ENCODE measurements at places on chromosomes 4 and X.

GRCh38 chr4:96677499-96677898 lies 837.6 kb downstream of the PDHA2 start:
- peak; percentile 63 for DNase-seq

GRCh38 chrX:1462596-1463251 lies 10.0 kb upstream of the ASMTL start:
- DNase-seq, result peak; percentile 80

GRCh38 chr4:45693746-45694145 lies 430.1 kb downstream of the GABRG1 start:
- peak; percentile 21 for DNase-seq

DNA sequence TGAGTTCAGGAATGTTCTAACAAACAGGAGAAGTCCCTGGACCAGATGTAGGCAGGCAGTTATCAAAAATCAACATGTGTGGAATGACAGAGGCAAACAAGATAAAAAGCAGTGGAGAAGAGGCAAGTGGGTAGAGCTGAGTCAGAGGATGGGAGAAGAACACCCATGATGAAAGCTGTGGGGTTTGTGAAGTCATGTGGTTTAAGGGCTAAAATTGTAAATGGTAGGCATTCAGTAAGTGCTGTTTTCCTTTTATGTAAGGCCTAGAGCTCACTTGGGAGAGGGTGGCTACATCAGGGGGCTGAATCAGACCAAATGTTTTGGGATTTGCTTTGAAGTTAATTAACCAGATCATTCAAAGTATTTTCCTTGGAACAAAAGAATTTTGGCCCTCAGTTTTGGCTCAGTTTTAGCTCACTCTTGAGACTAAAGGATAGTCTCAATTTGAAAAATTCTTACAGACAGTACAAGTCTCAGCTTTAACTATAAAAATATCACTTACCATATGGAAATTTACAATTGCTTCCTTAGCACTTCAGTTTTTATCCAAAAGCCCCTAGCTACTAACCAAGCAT lies 114.5 kb upstream of the PCDH7 start:
- DNase-seq, result no peak

DNA sequence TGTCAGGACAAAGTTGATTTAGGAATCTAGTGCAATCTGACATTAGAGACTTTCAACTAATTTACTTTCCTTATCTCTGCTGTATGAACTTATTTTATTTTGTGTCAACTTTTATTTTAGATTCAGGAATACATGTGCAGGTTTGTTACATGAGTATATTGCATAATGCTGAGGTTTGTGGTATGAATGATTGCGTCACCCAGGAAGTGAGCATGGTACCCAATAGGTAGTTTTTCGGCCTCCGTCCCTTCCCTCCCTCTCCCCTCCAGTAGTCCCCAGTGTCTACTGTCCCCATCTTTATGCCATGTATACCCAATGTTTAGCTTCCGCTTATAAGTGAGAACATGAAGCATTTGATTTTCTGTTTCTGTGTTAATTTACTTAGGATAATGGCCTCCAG lies 68.7 kb upstream of the TEX13D start:
- peak; percentile 55 for DNase-seq

- DNase-seq, result peak; percentile 36
Measured at GRCh38 chr4:93828332-93828994, at the start of gene ATOH1. Gene ATOH1, plus strand, starts transcription at chr4:93828753. Its CDS starts 174 bp downstream, at chr4:93828927.

DNA sequence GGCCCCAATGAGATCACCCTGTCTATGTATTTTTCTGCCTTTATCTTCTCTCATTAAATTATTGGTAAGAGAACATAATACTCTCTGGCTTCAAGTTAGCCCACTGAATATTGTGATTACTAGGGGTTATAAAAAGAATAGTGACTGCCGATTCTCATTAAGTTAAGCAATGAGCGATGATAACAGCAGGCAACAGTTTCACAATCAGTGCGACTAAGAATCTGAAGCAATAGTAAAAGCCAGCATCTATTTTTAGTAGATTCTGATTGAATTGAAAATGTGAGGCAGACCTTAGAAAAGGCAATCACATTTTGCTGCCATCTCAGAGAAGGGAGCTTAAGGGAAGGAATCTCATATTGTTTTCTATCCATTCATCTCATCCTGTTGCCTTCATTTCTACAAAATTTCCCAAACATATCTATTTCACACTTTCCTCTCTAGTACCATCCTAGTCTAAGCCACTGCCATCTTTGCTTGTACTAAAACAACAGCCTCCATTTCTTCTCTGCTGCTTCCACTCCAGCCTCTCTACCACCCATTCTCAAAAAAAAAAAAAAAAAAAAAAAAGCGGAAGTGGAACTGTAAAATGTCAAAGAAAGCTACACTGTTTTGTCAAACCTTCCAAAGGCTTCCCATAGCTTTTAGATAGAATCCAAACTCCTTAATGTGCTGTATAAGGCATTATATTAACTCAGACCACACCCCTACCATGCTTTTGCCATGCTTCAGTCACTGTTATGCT lies 17.4 kb downstream of the GABRA4 start:
- peak; percentile 14 for DNase-seq

DNA sequence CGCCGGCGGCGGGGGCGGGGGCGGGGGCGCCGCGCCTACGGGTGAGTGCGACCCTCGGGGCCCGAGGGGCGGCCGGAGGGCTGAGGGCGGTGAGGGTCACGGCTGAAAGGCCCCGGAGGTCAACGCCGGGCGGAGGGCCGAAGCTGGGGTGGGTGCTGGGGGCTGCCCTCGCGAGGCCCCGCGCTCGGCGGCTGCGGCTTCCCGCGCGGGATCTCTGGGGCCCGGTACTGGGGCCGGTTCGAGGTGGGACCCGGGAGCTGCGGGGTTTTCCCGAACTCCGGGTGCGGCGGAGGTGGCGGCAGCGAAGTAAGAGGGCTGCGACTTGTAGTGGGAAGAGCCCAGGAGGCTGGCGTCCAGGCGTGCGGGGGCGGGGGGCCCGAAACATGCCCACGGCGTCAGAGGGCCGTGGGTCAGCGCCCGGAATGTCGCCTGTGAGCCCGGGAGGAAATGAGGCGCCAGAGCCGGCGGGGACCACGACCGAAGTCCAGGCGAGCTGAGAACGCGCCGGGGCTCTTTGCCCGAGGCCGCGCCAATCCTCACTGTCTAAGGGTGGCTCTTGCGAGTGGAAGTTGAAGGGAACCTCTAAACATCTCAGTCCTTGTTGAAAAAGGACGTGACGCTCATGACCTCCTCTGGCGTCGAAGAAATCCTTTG lies 407 bp downstream of the IL13RA1 start:
- DNase-seq, result no peak

DNA sequence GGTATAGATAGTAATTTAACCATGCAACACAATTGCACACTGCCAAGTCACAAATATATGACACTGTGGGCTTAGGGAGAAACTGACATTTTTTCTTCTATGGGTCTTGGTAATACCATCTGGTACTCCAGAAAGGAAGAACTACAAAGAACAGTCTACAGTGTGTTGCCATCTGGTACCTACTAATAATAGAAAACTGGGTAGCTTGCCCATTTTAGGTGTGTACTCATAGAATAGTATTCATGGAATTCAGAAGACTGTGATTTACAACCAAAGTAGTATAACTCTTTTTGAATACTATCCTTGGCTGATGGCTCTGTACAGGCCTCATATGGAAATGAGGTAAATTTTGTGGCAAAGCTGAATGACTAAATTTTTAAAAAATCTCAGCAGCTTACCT lies 132.6 kb upstream of the RPS6KA6 start:
- DNase-seq, result no peak

DNA sequence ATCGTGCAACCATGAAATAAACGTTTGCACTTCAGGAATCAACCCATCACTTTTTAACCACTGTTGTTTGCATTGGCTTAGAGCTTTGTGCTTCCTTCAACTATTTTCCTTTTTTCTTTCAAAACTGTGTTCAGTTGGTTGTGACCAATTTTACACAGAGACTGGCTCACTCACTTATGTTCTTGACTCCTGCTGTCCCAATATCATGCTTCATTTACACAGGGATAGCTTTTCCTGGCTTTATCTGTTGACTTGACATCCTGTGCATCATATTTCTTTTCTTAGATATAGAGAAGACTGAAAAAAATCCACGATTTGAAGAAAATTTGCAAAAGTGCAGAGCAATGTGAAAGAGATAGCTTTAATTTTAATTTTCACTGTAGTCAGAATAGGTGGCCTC lies 38.8 kb downstream of the REPS2 start:
- DNase-seq, result no peak

DNA sequence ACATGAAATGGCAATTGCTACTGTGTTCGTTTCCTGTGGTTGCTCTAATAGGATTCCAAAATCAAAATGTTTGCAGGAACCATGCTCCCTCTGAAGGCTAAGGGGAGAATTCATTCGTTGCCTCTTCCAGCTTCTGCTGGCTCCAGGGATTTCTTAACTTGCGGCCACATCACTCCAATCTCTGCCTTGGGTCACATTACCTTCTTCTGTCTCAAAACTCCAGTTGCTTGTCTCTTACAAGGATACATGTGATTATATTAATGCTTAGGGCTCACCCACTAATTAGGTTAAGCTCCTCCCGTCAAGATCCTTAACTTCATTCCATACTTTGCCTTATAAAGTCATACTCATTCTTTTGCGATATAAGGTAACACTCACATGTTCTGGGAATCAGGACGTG lies 208.4 kb downstream of the RBM46 start:
- DNase-seq, result no peak

DNA sequence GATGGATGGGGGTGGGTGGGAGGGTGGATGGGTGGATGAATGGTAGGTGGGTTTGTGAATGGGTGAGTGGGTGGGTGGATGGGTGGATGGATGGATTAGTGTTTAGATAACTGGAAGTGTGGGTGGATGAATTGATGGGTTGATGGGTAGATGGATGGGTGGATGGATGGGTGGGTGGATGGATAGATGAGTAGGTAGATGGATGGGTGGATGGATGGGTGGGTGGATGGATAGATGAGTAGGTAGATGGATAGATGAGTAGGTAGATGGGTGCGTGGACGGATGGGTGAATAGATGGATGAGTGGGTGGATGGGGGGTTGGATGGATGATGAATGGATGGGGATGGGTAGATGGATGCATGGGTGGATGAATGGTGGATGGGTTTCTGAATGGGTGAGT lies 20.3 kb upstream of the ASMTL start:
- no peak for DNase-seq

DNA sequence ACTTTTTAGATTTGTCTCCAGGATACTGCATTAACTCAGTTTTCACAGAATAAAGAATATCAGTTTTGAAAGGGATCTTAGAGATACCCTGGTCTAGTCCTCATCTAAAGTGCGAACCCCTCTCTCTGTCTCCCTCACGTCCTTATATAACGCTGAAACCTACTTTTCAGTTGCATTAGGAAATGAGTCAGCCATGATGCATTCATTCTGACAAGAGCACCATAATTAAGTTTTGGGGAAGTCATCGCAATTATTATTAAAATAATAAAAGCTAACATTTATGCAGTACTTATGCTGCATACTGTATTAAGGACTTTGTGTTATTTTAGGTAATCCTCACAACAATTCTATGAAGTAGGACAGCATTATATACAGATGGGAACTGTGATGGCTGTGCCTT lies 116.1 kb downstream of the REELD1 start:
- no peak for DNase-seq

DNA sequence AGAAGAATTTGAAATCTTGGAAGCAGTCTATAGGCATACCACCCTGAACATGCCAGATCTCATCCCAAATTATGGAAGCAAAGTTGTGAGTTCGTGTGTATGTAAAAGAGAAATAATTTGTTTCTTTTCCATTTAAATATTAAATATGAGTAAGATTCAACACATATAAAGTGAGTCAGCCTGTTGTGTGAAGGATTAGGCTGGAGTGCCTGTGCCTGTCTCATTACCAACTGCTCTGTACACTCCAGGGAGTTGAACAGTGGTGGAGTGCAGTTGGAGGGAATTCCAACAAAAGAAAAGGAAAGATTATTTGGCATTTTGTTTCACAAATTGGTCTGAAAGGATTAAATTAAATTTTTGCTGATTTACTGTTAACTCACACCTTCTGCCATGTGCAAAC lies 435.6 kb downstream of the FAT4 start:
- no peak for DNase-seq

GRCh38 chr4:20253735-20254409 lies 2.2 kb downstream of the SLIT2 start:
- peak; percentile 2 for DNase-seq

DNA sequence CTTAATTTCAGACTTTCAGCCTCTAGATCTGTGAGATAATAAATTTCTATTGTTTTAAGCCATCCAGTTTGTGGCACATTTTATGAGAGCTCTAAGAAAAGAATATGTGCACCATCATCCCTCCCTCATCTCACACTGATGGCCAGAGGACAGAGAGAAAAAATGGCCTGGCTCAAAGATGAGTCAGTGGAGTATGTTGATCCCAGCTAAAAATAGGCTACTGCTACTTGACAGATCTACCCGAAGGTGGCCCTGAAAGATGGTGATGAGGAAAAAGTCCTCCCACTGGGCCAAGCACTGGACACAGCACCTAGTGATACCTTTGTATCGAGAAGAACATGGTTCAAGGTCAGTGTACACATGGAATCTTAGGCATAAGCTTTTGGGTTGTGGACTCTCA lies 38.2 kb upstream of the DCTD start:
- no peak for DNase-seq

DNA sequence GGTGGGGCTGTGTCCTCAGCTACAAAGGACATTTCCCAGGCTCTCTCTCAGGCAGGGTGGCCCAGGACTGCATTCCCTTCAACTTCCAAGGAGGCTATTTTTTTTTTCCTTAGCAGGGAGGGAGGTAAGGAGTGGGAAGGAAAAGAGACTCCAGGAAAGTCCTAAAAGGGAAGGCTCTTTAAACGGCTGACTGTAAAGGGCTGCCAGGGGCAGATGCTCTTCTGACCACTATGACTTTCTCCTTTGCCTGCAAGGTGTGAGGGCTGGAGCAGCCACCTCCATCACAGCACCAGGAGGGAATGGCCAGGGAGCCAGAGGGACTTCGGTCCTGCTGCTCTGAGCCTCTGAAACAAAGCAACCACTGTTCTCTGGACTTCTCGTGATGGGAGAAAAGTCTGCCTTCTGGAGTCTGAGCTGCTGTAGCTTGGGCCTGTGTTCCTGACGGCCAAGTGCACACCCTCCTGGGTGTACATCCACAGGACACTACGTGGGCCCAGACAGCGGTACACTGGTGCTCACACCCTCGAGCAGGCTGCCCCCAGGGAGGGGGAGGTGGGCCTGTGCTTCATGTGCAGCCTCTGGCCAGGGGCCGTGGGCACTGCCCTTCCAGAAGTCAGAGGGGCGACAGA lies 17.9 kb downstream of the NAT8L start:
- no peak for DNase-seq

DNA sequence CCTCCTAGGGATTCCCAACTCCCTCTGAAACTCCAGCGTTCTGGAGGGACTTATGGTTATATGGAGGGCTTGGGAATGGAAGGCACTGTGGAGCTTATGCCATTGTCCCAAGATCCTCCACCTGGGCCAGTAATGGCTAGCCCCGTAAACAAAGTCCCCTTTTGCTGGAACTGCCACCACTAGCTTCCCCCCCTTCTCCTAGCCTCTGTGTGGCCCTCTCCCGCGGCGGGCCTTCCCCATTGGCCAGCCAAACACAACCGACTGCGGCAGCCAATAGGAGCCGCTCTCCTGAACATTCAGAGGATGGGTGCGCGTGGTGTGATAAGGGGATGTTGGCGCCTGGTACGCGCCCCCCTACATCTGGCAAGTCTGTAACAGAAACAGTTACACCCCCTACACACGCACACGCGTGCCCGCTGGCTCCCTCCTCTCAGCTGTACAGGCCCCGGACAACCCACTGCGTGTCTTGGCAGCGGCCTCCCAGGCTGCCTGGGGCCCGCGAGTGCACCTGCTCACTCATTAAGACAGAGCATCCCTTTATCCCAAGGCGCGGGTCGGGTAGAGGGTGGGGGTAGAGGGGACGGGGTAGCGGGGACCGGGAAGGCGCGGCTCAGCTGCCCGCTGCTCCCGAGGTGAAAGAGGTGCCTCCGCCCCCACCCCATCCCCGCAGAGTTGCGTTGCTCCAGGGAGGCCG lies 863 bp upstream of the RAB33A start:
- peak; percentile 95 for DNase-seq
